ENCODE measurements at places on chromosomes 13 and 19.

- DNase-seq: no peak
These were observed 98.9 kb upstream of the SIAH3 start for GRCh38 chr13:45950386-45951000.

DNA sequence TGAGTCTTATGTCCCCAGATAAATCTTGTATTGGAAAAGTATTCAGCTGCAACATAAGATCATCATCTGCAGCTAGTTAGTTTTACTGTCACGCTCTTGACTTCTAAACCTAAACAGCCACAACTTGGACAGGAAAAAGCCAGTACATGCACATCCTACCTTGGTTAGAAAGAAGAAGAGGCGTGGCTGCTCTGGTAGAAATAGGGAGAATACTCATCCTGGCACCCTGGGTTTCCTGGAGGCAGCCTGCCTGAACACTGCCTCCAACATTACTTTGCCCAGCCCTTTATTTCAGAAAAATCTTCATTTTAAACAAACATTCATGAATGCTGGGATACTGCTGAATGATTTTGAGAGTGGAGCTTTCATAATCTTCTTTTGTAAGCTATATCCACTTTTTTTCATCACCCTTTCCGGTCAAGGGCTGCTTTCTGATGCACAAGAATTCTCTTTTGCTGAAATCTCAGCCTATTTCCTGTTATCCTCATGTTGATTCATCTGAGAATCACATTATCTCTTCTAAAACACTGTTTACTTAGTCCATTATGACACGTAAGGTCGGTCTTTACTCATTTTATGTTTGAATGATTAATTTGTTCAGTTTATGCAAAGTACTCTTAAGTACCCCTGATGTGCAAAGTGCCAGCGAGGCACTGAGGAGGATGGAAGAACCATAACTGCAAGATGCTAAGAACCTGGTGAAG is 55.2 kb downstream of the STARD13 start:
- no peak for DNase-seq

DNA sequence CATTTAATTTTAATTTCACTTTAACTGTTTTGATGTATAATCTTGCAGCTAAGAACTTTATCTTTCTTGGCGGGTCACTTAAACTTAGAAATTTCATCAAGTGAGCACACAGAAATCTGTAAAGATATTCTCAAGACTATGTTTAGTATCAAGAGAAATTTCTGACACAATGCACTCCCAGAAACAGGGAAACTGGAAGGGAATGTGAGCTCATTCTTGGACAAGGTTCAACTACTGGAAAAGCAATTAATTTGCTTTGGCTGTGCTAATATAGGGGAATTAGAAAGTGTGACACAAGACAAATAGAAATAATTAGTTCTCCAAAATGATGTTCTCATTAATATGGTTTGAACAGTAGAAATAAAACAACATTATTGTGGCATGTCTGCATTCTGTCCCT is 402.3 kb downstream of the DACH1 start:
- DNase-seq: no peak

DNA sequence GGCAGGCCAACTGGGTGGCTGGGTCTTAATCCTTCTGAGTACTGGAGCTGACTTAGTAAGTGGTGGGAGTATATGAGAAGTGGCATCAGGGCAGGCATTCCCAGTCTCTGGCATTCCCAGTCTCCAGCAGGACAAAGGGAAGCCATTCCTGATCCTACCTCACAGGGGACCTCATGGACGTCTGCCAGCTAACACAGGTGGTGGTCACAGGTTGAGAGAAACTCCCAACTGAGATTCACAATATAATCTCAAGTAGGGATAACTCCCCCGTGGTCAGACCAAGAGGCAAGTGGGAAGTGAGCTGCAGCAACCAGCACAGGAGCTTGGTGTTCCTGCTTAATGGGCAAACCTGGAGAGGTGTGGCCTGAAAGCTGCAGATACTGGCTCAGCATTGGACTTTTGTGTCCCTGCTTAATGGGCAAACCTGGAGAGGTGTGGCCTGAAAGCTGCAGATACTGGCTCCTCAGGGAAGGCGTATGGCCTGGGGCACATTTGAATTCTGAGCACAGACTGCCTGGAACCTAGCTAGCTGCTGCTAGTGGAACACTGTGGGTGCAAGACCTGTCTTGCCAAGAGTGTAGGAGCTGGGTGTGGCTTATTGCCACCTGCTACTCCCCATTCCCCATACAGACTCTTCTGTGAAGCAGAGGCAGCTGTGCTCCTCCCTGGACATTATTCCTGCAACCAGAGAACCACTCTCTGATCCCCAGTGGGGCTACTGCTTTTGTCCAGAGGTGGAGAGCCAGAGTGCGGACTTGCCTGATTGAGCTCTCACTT is 25.9 kb upstream of the OR10H2 start:
- no peak for DNase-seq

DNA sequence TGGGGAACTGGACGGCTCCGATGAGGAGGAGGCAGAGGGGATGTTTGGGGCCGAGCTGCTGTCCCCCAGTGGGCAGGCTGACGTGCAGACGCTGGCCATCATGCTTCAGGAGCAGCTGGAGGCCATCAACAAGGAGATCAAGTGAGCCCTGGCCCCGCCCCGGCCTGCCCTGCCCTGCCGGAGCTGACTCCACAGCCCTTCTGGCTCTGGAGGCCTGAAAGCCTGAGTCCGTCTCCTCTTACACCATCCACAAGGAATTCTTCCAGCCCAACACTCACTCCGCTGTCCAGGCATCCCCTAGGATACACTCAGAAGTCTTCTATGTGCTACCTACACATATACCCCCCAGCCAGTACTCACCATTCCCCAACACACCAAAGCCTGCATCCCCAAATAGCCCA is 17.4 kb downstream of the PPFIA3 start:
- DNase-seq: no peak

GRCh38 chr19:12090807-12091206 is 26.3 kb downstream of the ZNF844 start:
- DNase-seq: no peak

GRCh38 chr13:29859971-29860370 is 9.6 kb upstream of the UBL3 start:
- DNase-seq: no peak

DNA sequence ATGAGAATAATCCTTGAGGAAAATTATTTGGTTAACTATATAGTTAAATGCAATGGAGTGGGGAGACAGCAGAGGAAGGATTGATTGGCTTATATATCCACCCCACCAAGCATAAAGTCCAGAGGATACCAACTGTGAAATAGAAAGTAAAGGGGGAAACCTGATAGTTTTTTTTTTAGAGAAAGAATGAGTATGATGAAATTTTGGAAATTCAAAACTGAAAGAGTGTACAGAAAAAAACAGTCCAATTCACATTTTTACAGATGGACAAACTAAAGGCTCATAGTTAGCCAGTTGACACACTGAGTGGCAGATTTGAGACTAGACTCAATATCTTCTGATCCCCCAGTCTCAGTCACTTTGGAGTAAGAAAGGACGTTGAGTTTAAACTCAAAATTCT is 51.1 kb downstream of the FNDC3A start:
- no peak for DNase-seq

DNA sequence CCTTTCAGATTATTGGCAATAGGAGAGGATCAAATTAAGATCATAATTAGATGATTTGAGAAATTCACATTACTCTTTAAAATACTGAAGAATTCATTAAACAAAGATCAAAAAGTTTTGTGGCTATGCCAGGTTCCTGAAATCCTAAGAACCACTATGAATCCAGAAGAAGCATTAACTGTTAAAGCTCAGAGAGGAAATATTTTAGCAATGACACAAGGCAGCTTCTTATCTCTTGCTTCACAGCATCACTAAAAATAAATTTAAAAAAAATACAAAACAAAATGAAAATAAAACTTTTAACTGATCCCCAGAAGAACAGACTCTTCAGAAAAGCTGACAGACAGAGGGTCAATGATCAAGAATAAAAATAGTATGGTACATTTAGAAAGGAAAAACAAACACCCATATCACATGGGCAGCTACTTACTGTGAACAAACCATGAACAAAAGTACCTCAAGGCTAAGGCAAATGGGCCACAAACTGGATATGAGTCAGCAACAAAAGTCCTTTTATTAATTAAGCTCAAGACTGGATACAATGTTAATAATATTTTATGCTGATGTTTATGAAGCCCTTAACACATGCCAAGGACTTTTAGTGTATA is 19.6 kb downstream of the RNF6 start:
- DNase-seq: no peak

DNA sequence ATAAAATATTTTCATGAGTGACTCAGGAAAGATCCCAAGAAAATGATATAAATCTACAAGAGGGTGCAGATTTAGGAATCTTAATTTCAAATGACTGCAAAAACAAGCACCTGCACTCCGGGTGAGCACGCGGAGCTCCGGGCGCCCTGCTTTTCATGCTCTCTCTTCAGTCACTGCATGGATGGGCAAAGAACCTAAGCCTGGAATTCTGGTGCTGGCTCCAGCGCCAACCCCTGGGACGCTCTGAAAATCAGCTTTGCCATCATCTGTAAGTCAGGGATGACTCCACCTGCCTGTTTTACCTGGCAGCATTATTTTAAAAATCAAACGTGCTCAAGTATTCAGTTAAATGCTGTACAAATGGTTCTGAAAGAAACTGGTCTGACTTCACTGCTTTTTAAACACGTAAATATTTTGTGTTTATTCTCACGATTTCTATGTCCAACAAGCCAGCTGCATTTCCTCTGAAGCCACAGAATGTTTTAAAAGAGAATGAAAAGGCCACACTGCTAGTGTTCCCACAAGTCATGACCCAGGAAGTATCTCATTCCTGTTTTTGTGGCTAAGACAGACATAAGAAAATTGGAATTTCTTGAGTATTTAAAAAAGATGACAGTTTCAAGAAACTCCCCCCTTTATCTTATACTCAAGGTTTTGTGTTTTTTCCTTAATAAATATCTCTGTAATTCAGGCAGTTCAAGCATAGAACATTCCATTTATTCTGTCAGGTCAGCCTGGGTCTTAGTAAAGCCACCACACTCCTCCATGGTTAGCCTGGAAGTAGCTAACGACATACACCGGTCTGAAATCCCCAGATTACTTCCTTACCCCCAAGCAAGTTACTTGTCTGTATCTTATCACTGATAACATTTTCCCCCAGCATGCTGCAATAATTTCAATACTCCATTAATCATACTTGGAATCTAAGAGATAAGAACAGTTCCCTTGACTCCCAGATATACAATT is 81.1 kb downstream of the COL4A1 start:
- DNase-seq: no peak

GRCh38 chr19:6738787-6739389 is 592 bp upstream of the TRIP10 start:
- peak; percentile 12 for DNase-seq

- no peak for DNase-seq
These were observed 41.3 kb upstream of the IPO5 start for GRCh38 chr13:97912139-97912535.

DNA sequence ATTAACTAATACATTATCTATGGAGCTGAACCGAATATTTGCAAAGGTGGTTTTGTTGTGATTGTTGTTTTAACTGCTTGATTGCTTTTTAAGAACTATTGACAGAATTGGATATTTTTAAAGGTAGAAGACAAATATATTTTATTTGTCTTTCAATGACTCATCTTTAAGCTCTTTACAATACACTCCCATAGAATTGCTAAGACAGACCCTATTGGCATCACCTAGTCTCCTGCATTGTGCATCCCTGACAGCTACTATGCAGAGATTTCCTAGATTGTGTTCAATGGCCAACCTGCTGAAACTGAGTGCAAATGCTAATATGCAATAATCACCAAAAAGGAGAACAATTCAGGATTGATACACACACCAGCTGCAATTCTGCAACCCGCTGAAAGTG is 19.7 kb upstream of the SCEL start:
- DNase-seq: no peak

GRCh38 chr19:11164879-11165406 is 9.4 kb upstream of the SPC24 start:
- DNase-seq: no peak

DNA sequence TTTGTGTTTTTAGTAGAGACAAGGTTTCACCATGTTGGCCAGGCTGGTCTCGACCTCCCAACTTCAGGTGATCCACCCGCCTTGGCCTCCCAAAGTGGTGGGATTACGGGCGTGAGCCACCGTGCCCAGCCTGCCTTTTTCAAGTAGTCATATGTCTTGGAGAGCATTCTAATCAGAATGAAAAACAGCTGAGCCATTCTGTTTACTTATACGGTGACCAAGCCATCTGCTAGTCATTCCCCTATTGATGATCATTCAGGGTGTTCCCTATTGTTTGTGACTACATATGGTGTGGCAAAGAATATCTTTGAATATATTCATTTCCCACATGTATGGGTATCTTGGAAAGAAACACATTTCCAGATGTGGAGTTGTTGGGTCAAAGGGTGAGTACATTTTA is 17.2 kb downstream of the BLOC1S3 start:
- DNase-seq: no peak

GRCh38 chr19:16585808-16586476 is 13.7 kb upstream of the SLC35E1 start:
- no peak for DNase-seq

- no peak for DNase-seq
These were observed 899 bp downstream of the GIPC3 start for GRCh38 chr19:3586127-3586626.

DNA sequence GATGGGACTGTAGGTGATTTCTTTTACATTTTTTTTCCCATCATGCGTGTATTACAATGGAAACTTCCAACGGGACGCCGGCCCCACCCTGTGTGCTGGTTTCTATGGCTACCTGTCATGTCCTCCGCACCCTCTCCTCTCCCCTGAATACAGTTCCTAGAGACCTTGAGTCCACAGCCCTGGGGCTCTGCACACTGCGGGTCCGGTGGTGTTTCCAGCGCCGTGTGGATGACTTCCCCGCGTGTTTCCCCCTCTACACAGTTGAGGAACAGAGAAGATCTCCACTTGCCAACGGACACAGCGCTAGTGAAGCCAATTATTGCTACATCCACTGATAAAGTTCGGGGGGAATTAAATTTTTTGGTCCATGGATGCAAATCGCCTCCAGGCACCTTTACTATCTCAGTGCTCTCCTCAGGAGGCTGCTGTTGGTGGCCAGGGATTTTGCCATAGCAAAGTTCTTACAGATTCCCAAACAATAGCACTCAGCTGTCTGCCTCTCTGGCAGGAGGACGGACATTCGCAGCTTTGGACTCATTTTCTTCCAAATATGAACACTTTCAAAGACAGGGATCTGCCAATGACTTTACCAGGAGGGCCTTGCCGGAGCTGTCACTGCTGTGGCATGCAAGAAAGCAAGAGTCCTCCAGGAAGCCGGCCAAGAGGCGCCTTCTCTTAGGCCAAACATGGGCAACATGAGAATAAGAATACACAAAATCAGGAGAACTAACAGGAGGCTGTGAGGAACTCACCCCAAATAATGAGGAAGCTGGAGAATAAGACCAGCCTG is 39.3 kb upstream of the GAS6 start:
- DNase-seq: no peak
